Activated CD8-positive, alpha-beta memory T cell treated with anti-CD3 and anti-CD28 coated beads for 4 hours (primary cell): ENCODE measurements at places on chromosomes 16 and 17.
A peak's percentile ranks its signal among the peaks of the same experiment; 100 is the strongest.

GRCh38 chr17:44375196-44376017 is 11.8 kb upstream of the FAM171A2 start:
- no peak for DNase-seq

DNA sequence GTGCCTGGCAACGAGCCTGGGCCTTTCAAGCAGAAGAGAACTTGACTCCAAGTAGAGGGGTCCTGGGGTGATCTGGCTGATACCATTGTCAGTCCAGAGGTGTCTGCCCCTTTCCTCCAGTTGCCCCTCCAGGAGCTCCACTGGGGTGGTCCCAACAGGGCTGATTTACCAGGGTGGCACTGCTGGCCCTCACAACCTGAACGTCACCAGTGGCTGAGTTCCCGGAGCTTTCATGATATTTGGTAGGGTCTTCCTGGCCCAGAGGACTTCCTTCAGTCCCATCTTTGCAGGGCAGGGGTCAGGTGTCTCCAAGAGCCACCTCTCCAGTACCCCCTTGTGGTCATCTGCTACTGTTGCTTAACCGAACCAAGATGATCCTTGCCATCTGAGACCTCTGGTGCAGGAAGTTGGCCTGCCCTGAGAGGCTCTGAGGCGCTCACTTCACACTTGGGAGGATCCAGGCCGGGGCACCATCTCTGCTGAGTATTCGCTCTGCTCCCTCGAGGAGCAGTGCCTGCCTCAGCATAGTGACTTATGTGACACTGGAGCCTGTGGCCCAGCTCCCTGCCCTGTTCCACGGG is 3.5 kb downstream of the LIMD2 start:
- no peak for DNase-seq

DNA sequence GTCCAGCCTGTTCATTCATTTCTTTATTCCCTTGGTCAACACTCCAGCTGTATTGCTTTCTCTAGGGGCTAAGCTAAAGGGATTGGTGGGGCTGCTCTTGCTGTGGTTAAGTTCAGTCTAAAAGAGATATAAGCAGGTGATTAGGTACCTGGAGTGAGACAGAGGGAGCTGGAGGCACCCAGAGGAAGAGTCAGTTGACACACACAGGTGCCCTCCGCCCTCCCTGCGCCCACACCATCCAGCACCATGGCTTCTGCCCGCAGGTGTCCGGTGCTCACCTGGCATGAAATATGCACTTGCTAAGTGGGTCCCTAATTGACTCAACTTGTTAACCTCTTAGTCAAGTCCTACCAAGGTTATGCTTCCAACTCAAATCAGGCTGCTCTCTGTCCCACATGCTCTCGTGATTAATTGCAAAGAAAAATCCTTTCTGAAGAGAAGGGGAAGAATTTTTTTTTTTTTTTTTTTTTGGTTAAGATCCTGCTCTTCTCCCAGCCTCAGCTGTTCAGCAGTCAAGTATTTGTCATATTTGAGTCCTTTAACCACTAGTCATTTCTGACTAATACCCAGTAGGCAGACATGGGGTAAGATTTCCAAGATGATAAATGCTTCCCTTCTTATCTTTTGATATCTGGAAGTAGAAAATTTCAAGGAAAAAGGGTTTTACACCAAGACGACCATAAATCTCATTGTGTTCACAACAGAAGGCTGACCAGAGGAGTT is 199.8 kb upstream of the WSCD1 start:
- no peak for DNase-seq

DNA sequence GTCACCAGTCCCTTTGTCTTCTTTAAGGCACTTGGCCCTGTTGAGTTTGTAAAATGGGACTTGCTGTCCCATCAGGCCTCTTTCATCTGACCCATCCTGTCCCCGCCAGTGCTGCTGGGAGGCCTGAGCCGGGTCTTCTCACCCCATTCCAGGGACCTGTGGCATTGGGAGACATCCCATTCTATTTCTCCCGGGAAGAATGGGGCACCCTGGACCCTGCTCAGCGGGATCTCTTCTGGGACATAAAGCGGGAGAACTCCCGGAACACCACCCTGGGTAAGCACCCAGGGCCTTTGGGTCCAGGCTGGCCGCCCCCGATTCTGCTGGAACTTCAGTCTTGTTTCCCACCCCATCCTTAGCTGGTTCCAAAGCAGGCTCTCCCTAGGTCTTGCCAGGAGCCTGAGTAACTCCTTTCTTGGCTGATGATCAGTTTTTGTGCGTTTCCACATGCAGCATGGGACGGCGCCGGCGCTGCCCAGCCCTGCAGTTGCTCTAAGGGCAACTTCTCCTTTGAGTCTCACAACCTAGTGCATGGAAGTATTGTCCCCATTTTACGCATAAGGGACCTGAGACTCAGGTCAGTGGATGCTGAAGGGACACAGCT is 4.1 kb downstream of the ZNF213 start:
- DNase-seq, result no peak

GRCh38 chr17:81111066-81111465 is 54.2 kb upstream of the PVALEF start:
- DNase-seq, result no peak

DNA sequence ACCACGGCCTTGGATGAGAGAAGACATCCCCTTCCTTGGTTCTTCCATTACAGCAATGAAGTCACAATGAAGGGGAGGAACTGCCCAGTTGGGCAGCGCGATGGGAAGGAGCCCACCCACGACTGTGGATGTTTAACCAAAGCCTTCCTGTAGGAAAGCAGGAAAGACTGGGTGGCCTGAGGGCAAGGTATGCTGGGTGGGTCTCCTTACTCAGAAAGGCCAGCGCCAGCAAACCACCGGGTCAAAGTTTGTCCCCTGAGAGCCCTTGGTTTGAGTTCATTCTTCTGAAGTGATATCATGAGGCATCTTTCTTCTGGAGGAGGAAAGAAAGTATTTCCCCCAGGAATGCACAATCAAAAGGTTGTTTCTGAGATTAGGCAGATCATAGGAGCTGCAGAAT is 105.2 kb downstream of the C16orf95 start:
- DNase-seq, result no peak

DNA sequence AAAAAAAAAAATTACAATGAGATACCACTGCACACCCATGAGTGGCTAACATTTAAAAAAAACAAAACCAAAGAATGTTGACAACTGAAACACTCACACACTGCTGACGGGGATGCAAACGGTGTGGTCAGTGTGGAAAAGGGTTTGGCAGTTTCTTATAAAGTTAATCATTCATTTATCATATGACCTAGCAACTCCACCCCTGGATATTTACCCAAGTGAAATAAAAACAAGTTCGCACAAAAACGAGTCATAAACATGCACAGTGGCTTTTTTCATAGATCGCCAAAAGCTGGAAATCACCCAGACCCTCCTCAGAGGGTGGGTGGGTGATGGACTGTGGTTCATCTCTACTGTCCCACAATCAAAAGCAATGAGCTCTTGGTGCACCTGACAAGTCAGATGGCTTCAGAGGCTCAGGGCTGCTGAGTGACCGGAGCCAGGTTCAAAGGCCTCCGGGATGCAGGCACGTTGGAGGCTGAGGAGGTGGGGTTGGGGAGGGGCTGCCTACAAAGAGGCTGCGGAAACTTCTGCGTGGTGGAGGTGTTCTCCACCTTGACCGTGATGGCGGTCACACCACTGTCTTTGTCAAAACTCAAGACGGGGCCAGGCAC is 14.2 kb downstream of the RAB40B start:
- DNase-seq, result no peak

- no peak for DNase-seq
These were observed 1149.1 kb upstream of the CDH8 start for GRCh38 chr16:63185235-63185780.

DNA sequence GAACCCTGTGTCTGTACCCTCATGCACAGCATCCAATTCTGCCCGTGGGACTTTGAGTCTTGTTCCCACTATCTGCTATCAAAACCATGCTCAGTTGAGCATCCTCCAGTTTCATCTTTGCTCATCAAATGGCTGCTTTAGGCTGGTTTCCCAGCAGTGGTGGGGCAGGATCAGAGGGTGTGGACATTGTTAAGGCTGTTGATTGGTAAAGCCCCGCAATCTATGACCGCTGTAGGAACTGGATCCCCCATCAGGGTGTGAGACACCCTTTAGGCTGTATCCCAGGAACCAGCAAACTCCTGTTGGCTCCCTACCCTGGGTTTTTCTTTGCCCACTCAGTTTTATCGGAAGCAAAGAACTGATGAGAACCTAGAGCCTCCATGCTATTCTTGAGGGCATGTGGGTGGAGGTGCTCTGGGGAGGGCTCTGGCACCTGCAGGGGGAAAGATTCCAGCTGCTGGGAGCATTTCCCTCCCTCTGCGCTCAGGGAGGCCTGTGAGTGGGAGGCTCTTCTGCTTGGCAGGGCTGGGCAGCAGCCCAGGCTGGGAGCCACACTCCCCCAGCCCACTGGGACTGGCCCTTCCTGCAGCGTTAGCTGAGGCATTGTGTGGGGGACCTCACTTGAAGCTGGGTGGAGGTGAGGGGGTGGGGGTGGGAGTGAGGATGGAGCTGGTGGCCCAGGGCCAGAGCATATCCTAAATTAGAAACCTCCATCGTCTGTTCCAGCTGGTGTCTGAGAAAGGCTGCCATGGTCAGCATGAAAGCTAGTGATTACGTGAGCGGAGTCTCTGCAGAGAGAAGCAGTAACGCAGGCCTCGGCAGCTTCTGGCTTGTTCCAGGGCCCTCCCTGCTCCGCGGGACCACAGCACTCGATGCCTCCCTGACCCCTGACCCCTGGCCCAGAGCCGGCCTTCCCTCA is 160.6 kb downstream of the IRF8 start:
- DNase-seq, result no peak

- DNase-seq, result peak; percentile 33
These were observed 516 bp downstream of the SLC16A6 start for GRCh38 chr17:68290268-68290954.

DNA sequence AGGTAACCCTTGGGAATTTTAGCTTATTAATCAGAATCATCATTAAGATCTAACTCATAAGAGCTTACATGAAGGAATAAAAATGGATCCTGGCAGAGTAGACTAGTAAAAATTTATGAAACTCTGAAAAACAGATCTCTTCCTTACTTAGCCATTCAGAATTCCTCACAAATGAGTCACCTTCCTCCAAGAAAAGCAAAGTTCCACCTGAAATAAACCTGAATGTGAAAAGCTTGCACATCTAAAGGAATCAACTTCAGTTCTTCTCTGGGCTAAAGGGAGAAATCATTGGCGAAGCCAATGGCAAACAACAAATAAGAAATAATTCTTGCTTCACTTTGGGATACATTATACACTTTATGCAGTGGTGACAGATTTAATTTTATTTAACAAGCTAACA is 22.7 kb downstream of the MYO1D start:
- DNase-seq, result no peak

DNA sequence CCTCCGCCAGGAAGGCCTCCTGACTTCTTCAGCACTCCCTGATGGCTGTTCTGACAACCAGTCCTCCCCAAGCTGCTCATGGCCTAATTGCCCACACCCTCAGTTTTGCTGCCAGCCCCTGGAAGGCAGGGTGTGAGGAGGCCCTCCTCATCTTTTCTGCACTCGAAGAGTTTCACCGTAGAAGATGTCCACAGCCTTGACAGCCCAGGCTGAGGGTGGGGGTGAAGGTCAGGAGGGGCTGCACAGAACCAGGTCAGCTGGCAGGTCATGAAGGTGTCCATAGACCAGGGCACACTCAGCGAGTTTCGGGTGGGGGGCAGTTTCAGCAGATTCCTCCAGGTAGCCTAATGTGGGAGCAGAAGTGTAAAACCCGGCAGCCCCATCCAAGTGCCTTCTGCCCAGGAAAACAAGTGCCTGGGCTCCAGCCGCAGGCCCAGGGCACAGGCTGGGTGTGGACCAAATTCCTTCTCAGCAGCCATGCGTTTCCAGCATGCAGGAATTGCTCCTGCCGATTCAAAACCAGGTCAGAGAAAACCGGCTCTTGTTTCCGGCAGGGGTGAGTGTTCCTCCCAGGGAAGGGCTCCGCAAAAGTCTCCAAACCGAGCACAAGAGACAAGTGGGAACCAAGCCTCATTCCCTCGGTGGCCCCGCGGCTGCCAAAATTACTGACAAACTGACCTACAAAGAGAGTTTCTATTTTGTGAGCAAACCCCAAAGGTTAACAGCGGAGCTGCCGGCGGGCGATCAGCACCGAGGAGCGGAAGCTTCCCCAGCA is 228.8 kb downstream of the C16orf78 start:
- DNase-seq, result no peak
